ENCODE measurements at places on chromosomes 1 and 21.

DNA sequence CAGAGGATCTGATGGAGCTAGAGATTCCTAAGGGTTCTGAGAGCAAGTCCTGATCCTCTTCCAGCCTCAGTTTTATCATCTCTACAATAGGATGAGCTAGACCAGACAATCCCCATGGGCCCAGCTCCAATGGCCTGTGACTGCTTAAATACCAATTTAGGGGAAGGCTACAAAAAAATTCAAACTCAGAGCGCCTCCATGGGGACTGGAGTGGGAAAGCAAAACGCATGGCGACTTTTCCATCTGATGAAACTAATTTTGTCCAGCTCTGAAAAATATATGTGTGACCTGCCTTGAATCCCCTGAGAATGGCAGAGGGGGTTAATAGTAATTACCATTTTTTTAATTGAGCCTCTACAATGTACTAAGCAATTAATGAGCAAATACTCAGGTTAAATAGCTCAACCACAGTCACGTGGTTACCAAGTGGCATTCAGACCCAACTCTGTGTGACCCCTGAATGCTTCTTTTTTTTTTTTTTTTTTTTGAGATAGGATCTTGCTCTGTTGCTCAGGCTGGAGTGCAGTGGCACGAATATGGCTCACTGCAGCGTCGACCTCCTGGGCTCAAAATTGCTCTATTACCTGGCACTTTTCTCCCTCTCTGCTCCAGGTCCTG lies 8.4 kb downstream of the EXTL1 start:
- DNase-seq: no peak

GRCh38 chr1:209650454-209650853 lies 1.8 kb downstream of the LAMB3 start:
- no peak for DNase-seq

- DNase-seq: no peak
Observed at GRCh38 chr1:3429320-3429719, 25.1 kb upstream of the ARHGEF16 start.

DNA sequence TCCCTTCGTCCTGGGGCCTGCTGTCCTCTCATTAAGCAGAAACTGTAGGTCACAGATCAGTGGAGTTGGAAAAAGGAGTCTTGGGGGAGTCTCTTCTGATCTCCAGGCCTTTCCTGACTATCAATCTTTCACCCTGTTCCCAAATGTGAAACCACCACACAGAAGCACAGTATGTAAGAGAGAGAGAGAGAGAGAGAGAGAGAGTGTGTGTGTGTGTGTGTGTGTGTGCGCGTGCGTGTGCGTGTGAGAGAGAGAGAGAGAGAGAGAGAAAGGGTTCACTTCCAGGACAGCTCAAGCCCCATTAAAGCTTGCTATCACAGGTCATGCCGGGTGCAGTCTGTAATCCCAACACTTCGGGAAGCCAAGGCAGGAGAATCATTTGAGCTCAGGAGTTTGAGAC lies 1.5 kb upstream of the TTC24 start:
- DNase-seq: no peak

DNA sequence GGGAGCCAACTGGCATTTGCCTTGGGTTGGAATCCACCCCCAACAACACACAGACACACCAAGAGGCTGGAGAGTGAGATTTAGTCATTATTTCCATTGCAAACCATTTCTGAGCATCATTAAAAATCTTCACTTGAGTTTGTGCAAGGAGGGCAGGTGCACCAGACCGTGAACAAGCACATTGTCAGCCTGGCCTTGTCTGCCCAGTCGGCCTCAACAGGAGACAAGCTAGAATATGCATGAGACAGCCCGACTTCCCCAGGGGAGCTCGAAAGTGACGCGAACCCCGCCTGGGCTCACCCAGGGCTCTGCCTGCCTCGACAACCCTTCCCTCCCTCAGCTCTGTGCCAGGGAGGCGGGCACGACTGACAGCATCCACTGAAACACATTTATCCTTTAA lies 15.4 kb upstream of the GUCA2B start:
- DNase-seq: no peak

Measured in activated CD4-positive, alpha-beta T cell treated with anti-CD3 and anti-CD28 coated beads, Interleukin-2, amount 50 U/mL, for 48 hours (primary cell).